Iris pigment epithelial cell (primary cell): ENCODE measurements at places on chromosomes 2 and 18.
A peak's percentile ranks its signal among the peaks of the same experiment; 100 is the strongest.

DNA sequence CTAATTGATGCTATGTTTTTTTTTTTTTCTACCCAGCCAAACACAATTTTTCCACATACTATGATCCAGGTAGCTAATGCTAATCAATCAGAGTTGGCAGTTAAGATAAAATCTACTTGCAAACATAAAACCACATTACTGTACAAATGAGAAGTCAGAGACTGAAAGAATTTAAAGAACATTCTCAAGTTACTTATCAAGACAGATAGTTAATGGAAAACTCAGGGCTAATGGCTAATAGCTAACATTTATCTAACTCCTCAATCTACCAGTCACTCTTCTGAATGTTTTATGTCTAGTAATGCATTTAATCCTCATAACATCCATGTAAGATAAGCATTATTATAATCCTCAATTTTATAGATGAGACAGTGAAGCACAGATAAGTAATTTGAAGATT, 537.6 kb upstream of the SETBP1 start:
- no peak for DNase-seq

GRCh38 chr2:229335877-229336346, 64.8 kb upstream of the PID1 start:
- DNase-seq, result no peak

- no peak for DNase-seq
Observed at GRCh38 chr2:23677836-23678235, 249.1 kb downstream of the ATAD2B start.

GRCh38 chr2:118095610-118096009, 7.3 kb downstream of the INSIG2 start:
- peak; percentile 10 for DNase-seq

GRCh38 chr2:181573140-181573736, 83.7 kb downstream of the CERKL start:
- DNase-seq, result peak; percentile 36
